Stimulated activated CD8-positive, alpha-beta memory T cell treated with anti-CD3 and anti-CD28 coated beads, Interleukin-4, amount 100 ng/mL, for 1 hour (primary cell): ENCODE measurements at places on chromosomes 7 and 10.

- DNase-seq: no peak
Observed at GRCh38 chr7:47233996-47234395, 347.9 kb downstream of the TNS3 start.

DNA sequence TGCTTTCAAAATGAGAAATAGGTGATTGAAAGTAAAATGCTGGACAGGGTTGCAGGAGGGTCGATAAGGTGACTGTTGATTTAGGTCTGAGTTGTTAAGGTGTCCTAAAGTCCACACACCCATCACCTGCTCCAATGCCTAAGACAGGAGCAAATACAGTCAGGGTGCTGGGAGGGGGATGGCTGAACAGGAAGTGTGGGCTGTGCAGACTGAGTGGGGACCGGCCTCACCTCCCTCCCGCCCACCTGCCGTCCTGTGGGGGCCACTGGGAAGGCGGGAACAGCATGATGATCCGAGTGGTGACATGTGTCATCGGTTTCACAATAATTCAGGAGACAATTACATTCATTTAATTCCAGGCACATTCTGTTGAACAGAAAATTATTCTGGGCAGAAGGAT is 260.8 kb downstream of the DNAJB6 start:
- DNase-seq: no peak

DNA sequence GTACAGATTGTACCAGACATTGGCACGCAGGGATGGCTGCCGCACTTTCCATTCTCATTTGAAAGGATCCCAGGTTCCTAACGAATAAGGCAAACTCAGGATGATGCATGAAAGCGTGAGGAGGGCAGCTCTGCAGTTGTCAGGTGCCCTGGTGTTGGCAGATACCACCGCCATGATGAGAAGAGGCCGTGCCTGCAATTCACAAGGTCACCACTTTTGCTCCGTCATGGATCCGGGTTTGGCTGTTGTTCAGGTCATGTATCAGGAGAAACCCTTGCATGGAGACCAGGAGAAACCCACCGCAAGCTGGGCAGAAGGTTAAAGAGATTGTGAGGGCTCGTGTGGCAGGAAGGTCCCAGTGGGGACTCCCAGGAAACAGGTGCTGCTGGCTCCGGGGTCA is 233.2 kb downstream of the KLF6 start:
- no peak for DNase-seq

GRCh38 chr7:126659124-126659523 is 593.6 kb downstream of the GRM8 start:
- DNase-seq: no peak

- no peak for DNase-seq
Observed at GRCh38 chr7:44673771-44674170, 67.3 kb downstream of the OGDH start.

DNA sequence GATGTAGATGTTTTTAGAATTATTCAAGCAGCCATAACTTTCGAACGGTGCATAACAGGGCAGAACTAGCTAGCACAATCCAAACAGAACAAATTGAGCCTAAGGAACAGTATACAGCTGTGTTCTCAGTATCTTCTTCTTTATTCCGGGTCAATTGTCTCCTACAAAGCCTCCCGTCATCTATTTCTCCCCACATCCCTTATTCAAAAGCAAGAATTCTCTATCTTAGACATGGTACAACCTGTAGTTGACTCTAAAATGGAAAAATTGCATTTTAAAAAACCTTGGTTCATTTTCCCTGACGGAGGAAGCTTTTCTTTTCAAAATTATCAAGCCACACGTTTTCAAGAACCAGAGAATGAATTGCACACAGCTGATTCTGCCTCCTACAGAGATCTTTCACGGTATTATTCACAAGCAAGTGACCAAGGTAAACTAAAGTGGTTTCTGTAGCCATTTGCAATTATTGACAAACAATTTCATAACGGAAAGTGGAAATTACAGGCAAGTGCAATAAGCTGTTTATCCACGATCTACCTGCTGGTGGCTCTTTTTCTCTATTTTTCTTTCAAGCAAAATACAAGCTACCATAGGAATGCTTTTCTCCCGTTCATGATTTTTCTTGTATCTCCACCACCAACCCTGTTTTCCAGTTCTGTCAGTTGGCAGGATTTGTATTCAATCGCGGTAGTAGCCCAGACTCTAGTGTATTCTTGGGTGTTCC is 2.3 kb downstream of the GRM8 start:
- no peak for DNase-seq

DNA sequence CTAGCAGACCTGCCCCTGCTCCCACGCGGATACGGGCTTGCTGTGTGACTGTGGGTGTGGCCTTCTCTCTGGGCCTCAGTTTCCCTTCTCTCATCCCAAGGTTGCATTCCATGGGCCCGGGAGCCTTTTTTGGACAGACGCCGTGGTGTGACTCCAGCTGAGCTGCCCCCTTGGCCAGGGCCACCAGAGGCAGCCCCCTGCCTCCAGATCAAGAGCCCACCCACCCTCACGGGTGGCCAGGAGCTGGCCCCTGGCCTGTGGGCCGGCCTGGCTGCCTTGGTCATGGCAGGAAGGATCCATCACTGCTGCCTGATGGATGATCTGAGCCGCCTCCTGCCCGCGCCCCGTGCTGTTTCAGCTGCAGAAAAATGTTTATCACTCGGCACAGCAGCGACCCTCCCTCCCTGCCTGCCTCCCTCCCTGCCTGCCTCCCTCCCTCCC is 27.8 kb upstream of the ELFN1 start:
- no peak for DNase-seq

- DNase-seq: no peak
Observed at GRCh38 chr7:37212051-37212450, 236.6 kb downstream of the ELMO1 start.

GRCh38 chr7:157613575-157614322 is 276.9 kb downstream of the DNAJB6 start:
- DNase-seq: no peak
